ENCODE measurements at places on chromosomes 2 and 18.

DNA sequence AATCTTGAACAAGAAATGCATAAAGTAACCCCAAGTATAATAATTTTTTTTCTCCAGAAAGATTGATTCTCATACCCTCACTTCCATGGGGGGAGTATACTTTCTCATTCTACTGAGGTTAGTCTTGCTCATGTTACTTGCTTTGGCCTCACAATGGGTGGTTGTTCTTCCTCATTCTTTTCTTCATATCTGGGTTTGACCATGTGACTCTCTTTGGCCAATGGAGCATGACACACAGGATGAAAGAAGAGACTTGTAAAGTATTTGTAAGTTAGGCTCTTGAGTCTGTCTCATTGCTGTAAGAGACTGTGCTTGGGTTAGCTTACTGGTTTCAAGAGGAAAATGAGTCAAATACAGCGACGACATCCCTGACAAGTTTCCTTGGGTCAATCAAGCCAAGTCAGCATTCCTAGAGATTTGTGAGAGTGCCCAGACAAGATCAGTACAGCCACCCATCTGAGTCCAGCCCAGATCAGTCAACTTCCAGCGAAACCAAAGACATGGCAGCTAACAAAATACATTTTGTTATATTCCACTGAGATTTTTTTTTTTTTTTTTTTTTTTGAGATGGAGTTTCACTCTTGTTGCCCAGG, 970.2 kb downstream of the BCL11A start:
- DNase-seq, result no peak

DNA sequence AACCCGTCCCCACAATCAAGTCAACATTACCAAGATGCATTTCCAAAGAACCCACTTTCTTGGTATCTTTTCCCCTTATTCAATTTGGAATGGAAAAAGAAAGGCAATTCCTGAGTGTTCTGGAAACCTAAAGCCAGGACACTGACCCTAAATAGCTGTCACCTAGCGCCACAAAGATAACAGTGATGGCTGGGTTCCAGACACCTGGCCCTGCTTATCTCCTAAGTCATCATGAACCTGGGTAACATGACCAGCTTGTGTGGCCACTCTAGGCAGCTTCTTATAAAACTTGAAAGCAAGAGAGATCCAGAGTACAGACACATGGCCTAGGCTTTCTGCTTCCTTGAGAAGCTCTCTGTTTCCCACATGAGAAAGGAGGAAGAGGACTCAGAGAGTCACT, 95.4 kb downstream of the BOD1L2 start:
- no peak for DNase-seq

- DNase-seq, result no peak
These were observed 51.6 kb upstream of the PLA2R1 start for GRCh38 chr2:160114020-160114419.

- DNase-seq, result no peak
These were observed 86.0 kb downstream of the MAPRE2 start for GRCh38 chr18:35127201-35127600.

DNA sequence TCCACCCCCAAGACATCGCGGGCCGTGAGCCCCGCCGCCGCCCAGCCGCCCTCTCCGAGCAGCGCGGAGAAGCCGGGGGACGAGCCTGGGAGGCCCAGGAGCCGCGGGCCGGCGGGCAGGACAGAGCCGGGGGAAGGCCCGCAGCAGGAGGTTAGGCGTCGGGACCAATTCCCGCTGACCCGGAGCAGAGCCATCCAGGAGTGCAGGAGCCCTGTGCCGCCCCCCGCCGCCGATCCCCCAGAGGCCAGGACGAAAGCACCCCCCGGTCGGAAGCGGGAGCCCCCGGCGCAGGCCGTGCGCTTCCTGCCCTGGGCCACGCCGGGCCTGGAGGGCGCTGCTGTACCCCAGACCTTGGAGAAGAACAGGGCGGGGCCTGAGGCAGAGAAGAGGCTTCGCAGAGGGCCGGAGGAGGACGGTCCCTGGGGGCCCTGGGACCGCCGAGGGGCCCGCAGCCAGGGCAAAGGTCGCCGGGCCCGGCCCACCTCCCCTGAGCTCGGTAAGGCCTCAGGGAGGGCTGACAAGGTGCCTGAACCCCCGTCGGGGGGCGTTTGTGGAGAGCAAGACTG, 14.2 kb downstream of the SPEG start:
- peak; percentile 58 for DNase-seq

- DNase-seq, result no peak
These were observed 1452.1 kb downstream of the SUCLG1 start for GRCh38 chr2:83006961-83007360.

- no peak for DNase-seq
These were observed 38.5 kb downstream of the NPHP1 start for GRCh38 chr2:110166266-110166665.

DNA sequence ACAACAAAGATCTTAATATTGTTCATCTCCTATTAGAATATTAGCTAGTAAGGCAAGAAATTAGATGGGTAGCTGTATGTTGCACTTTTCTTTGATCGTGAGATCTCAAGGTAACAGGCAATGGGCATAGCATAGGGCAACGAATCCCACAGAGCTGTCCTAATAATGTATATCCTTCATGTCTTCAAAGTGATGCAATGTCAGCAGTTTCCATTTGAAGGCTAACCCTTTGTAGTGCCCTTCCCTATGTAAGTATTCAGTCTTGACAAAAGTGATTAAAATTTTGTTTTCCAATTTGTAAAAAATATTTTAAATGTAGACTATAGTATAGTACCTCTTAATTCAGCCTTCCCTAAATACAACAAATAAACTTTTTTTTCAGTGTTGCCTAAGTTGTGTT, 112.5 kb downstream of the PKP4 start:
- no peak for DNase-seq

DNA sequence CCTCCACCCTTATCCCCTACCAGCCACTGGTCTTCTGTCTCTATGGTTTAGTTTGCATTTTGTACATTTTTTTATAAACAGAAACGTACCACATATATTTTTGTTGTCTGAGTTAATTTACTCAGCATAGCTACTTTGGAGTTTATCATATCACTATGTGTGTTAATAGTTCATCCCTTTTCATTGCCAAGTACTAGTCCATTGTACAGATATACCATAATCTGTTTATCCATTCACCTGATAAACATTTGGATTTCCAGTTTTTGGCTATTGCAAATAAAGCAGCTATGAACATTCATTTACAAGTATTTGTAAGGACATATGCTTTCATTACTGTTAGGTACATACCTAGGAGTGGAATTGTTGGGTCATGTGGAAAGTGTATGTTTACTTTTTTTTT, 123.6 kb downstream of the RHBDD1 start:
- no peak for DNase-seq

GRCh38 chr2:42132966-42133641, 36.0 kb upstream of the EML4 start:
- DNase-seq, result peak; percentile 90

GRCh38 chr18:72181241-72181764, 362.8 kb downstream of the CBLN2 start:
- DNase-seq, result peak; percentile 1

- DNase-seq, result no peak
These were observed 21.9 kb downstream of the THAP4 start for GRCh38 chr2:241615041-241615440.

DNA sequence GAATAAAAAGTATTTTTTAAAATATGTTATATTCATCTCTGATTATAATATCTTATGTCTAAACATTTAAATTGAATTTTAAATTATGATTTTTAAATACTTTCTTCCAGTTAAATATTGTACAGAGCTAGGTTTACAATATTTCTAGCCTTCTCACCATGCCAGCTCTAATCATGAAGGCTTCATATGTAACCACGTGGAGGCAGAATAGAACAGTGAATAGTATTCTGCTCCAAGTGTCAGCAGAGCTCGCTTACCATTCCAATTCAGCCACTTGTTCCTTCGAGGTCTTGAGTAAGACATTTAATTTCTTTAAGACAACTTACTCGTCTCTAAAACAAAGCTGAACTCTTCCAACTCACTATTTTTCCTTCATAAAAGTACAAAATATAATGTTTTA, 871.8 kb downstream of the SUCLG1 start:
- no peak for DNase-seq

- DNase-seq, result no peak
These were observed 88.3 kb downstream of the CAMKMT start for GRCh38 chr2:44450082-44450481.

- DNase-seq, result no peak
These were observed 35.9 kb downstream of the MYO1B start for GRCh38 chr2:191280834-191281756.

DNA sequence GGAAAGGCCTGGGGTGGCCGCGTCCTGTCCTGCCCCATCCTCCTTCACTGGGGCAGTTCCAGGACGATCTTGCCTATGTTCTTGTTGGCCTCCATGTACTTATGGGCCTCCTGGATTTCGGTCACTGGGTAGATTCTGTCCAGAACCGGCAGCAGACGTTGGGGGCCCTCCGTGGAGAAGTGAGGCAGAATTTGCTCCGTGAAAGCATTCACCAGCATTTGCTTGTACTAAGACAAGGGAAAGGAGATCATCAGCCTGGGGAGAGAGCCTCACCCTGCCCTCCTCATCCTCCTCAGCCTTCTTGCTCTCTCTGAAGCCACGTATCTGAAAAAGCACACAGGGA, 1.4 kb upstream of the SF3B6 start:
- DNase-seq, result no peak

- DNase-seq, result no peak
These were observed 40.2 kb upstream of the EML4 start for GRCh38 chr2:42128721-42129486.

DNA sequence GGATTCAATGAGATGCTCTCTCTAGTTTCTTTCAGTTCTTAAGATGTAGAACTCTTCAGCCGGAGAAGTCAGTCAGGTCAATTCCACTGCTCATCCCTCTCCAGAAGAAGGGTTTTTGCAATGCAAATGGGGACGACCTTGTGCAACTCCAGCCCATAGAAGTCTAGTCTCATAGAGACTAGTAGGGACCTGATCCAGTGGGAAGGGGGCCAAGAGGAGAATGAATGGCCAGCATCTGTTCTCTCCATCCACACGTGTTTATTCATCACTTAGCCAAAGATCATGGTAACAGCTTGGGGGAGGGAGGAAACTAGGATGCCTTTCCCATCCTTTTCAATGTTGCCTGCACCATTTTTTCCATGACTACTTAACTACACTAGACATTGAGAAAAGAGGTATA, 120.2 kb downstream of the LAMA3 start:
- DNase-seq, result no peak

- no peak for DNase-seq
These were observed 327.7 kb downstream of the SUCLG1 start for GRCh38 chr2:84131278-84131830.

DNA sequence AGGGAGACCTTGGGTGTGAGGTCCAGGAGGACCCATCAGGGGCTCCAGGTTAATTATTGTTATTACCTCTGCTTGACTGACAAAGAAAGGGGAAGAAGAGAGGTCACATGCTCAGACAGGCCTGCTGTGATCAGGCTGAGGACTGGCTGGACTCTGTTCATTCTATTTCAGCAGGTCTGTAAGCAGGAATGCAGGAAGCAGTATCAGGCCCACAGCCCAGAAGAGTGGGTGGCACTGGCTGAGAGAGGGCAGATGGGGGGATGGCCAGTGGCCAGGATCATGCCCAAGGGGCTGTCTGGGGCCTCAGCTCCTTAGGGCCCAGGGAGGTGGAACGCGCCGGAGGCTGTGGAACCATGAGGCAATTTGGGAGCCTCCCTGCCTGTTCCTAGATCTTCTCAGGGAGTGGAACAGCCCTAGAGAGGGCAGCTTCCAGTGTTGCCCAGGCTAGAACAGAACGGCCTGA, 43.7 kb upstream of the ZBTB7C start:
- DNase-seq, result no peak

- DNase-seq, result no peak
These were observed 50.7 kb upstream of the RNU4ATAC start for GRCh38 chr2:121479882-121480522.

- DNase-seq, result no peak
These were observed 764.5 kb downstream of the TRIB2 start for GRCh38 chr2:13481201-13481600.

DNA sequence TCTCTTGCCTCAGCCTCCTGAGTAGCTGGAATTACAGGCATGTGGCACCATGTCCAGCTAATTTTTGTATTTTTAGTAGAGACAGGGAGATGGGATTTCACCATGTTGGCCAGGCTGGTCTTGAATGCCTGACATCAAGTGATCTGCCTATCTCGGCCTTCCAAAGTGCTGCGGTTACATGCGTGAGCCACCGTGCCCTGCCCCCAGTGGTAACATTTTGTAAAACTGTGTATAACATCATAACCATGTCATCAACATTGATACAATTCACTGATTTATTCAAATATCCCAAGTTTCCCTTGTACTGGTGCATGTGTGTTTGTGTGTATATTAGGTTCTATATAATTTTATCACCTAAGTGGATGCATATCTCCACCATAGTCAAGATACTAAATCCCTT, 70.0 kb downstream of the PDCL3 start:
- DNase-seq, result no peak

DNA sequence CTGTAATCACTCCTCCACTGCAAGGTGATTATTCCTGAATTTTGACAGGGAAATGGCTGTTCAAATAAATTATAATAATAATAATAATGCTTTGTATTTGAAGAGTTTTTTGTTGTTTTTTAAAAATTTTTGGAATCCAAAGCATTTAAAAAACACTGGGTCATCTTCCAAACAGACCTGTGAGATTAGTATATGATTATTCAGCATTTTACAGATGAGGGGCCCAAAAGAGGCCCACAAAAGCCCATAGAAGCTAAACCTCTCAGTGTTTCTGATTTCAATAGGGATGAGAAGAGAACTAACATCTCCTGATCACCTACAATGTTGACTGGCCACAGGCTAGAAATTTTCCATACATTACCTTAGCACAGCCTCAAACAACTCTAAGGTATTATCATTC, 8.0 kb upstream of the POLR2D start:
- no peak for DNase-seq

DNA sequence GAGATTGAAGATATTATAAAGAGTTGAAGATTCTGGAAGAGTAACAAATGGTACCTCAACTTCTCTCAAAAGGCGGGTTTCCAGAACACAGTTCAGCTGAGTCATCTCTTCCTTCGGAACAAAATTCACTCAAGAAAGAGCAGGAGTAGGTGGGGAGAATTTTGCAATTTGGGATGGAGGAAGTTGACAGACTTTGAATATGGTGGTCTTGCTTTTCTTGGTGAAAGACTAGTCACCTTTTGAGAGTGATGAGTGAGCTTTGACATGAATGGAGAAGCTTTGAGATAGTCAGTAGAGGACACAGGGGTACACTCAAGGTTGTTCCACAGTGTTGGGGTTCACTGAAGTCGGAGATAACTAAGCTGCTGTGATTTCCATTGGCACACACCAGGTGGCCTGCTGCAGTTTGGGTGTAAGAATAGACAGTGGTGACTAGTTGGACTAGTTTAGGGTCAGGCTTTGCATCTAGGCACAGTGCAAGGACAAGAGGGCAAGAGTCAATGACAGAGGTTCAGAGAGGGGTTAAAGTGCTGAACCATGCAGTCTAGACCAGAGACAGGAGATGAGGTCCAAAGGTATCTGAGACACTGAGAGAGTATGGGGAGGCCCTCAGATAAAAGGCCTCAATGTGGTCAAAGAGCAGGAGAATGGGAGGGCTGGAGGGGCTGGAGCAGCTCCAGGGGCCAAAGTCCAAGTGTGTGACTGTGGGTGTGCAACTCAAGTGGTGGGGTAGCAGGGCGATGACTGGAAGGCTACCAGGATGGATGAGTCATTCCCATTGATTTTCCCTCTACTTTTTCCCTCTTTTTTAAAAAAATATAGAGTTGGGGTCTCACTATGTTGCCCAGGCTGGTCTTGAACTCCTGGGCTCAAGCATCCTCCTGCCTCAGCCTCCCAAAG, 7.7 kb downstream of the CCL20 start:
- no peak for DNase-seq

GRCh38 chr2:174681099-174682006, 82.9 kb downstream of the CHRNA1 start:
- DNase-seq, result no peak

Measured in stimulated activated naive CD8-positive, alpha-beta T cell treated with anti-CD3 and anti-CD28 coated beads, Interleukin-15, amount 100 ng/mL, for 72 hours (primary cell).